ENCODE measurements at places on chromosomes 16 and 17.
A peak's percentile ranks its signal among the peaks of the same experiment; 100 is the strongest.

GRCh38 chr17:39730095-39730921, at the start of gene MIEN1:
MIEN1 (minus strand) TSS chr17:39730532; CDS start chr17:39730495, 37 bp downstream.
- peak; percentile 89 for DNase-seq

- DNase-seq = no peak
These were observed 70.0 kb downstream of the PGS1 start for GRCh38 chr17:78448356-78448993.

DNA sequence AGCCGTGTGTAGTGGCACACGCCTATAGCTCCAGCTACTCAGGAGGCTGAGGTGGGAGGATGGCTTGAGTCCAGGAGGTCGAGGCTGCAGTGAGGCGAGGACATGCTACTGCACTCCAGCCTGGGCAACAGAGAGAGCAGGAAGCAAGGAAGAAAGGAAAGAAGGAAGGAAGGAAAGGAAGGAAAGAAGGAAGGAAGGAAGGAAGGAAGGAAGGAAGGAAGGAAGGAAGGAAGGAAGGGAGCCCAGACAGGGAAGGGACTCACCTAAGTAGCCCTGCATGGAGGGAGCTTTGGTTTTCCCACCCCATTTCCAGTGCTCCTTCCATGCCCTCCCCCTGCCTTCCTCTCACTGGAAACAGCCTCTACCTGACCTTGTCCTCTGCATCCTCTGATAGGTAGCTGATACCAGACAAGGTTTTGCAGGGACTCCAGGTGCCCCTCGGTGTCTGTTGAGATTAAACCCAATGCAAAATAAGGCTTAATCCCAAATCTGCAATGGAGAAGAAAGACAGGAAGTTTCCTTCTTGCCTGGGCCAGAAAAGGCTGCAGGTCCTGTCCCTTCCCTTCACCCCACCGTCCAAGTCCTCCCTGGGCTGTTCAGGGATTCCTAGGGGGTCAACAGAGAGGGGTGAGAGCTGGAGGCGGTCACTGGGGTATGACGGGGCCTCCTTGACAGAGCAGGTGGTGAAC, 21.5 kb upstream of the CA4 start:
- DNase-seq = no peak

DNA sequence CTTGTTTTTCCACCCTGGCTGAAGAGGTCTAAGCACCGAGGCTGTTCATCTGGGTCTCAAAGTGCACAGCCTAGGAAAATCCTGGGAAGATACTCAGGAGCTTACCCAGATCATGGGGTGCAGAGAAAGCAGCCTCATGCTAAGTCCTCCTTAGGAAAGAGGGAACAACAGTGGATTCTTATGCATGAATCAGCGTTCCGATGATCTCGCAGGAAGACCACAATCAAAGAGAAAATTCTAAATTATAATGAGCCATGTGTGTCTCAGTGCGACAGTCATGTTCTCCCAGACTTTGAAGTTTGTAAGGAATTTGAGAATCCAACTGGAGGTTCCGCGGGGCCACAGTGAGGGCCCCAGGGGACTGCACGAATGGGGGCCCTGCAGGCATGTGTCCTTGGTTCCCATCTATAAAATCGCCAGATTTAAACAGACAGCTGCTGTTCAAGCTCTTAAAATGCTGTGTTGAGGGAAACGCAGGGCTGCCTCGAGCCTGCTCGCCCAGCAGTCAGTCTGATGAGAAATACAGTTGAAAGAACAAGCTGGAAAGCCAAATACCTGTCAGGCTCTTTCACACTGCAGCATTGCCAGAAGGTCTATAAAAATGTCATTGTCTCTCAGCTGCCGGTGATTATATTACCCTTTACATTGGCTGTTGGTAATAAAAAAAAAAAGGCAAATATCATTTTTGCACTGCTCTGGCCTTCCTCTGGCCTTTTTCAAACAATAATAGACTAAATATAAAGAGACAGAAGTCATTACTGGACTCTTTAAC, 152.1 kb downstream of the PMP22 start:
- DNase-seq = peak; percentile 59

DNA sequence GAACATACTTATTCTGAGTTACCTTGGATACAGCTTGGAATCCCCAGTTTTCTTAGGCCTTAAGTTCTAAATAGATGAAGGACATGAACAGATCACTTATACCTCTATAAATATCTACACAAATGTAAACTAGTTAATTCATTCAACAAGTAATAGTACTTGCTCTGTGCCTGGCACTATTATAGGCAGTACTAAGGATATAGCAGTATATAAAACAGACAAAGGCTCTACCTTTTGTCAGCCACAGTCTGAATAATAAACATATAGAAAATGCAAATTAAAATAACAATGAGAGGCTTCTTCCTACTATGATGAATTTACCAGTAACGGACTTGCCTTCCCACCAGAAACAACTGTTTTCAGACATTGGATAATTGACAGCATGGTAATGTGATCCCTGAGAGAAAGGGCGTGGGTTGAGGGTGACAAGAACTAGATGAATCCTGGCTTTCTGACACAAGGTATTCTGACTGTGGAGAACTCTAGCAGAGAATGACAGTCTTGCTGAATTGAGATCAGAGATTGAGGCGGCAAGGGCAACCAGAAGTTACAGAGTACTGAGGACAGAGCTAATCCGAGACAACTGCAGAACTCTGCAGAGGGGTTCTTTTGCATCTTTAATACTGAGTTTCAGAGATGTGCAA, 170.5 kb downstream of the TANC2 start:
- DNase-seq = no peak

- no peak for DNase-seq
These were observed 328.6 kb upstream of the PMFBP1 start for GRCh38 chr16:72500545-72500944.

- DNase-seq = peak; percentile 81
These were observed 7.8 kb downstream of the PMP22 start for GRCh38 chr17:15257258-15257788.

- no peak for DNase-seq
These were observed 66.8 kb downstream of the SRCIN1 start for GRCh38 chr17:38538906-38539305.

- no peak for DNase-seq
These were observed 4.2 kb downstream of the RPS6KB1 start for GRCh38 chr17:59897090-59897489.

- peak; percentile 97 for DNase-seq
These were observed 1.6 kb upstream of the MRC2 start for GRCh38 chr17:62625870-62626200.

DNA sequence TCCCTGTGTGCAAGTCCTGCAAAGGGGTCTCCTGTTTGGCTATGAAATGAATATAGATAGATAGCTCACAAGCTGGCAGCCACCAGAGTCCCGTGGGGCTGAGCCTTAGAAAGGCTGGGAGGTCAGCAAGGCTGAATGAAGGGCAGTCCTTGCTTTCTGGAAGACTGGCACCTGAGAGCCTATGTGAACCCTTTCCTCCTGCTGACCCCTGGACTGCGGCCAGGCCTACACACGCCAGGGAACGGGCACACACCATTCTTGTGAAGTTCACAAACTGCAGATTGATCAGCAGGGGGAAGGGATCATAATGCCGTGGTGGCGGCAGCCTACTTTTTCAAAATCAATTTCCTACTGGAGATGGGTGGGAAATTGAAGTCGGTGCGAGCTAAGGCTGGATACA, 985 bp upstream of the C17orf107 start:
- DNase-seq = no peak

GRCh38 chr17:42563143-42563509, 1.2 kb downstream of the COASY start:
- no peak for DNase-seq

Measured in NCI-H82 (cell line).